SJSA1 (cell line): ENCODE measurements at places on chromosomes 2 and 18. TPM values are rescaled to one million over a fixed set of nuclear protein-coding genes. Genes with fewer than 3 reads are reported as not detected.

DNA sequence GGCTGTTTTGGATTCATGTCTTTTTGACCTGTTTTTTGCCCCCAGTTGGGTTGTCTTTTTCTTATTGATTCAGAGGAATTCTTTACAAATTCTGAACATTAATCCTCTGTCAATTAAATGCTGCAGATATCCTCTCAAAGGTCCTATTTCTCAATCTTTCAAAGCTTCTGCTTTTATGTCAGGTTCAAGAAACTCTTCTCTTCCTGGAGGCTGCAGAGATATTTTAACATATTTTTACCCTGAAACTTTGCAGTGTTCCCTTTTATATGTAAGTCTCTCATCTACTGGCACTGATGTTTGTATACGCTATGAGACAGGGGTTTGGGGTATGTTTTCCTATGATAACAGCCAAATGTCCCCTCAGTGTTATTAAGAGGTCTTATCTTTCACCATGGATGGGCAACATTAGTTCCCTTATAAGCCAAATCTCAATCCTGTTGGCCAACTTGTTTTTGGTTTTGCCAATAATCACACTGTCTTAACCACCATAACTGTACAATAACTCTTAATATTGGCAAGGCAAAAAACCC is 159.3 kb downstream of the HDAC4 start:
- no peak for DNase-seq

DNA sequence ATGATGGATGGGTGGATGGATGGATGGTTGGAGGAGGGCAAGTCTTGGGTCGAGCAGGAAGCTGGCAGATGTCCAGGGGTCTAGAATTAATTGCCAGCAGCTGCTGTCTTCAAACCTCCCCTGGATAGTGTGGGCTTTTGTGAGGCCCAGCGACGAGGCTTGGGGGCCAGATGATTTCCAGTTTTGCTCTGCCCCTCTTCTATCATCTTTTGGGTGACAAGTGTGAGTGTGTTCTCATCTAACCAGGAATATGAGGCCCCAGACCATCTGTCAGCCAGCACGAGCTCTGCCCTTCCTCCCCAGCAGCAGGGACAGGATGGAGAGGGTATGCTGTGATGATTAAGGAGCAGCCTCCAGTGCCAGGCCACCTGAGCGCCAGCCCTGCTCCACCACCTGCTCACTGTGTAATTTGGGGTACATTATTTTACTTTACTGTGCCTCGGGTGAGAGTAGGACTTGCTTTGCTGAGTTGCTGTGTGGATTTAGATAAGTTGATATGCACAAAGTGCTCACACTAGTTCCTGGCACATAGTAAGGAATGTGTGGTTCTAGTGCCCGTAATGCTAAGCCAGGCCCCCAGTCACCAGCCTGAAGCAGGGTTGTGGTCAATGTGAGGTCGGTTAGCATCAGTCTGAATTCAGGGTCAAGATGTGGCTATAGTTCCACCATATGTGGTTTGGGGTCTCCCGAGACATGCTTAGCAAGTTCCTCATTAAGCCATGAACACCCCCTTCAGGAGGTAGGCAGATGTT is 251.1 kb downstream of the CYP26B1 start:
- DNase-seq, result no peak

DNA sequence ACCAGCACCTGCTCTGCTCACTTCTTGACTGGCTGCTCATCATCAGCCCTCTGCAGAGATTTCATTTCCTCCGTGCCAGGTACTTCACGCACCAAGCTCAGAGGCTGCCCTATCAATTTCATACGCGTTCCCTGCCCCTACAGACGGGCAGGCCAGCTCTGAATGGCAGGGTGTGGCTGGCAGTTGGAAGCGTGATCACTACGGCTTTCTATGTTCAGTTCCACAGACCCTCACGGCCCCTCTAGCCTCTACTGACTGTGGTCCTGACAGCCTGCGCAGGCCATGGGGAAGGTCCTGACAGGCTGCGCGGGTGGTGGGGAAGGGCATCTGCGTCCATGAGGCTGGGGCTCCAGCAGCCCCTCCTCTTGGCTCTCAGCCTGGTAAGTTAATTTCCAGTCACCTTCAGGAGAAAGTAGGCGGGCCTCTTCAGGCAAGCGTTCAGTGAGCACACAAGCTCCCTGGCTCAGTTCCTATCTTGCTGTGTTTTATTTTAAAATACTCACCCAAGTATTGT is 154.8 kb downstream of the ZNF236 start:
- DNase-seq, result peak; percentile 24

The MGAT5 gene
- total RNA-seq, result 17.1 and 30.4 TPM in 2 replicates
